ENCODE measurements at places on chromosomes 1 and 21.

- no peak for DNase-seq
Measured at GRCh38 chr1:85078903-85079302, 30.6 kb upstream of the MCOLN3 start.

DNA sequence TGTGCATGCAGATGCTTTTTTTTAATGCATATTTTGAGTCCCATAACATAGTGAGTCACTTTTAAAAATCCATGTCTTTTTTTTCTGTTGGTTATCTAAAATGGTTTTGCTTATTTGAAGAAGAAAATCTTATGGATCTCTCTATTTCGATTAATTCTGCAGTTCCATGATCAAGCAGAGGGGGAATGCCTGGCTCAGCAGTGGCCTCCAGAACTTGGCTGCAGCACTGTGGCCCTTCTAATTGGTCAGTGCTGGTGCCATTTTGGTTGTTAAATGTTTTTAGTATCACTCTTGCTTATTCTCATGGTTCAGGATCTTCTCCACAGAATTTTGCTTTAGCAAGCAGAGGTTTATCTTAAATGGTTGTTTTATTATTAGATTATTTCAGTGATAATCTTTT is 11.2 kb downstream of the EPHX4 start:
- DNase-seq: no peak

GRCh38 chr1:55645270-55645669 is 430.1 kb upstream of the USP24 start:
- DNase-seq: no peak

DNA sequence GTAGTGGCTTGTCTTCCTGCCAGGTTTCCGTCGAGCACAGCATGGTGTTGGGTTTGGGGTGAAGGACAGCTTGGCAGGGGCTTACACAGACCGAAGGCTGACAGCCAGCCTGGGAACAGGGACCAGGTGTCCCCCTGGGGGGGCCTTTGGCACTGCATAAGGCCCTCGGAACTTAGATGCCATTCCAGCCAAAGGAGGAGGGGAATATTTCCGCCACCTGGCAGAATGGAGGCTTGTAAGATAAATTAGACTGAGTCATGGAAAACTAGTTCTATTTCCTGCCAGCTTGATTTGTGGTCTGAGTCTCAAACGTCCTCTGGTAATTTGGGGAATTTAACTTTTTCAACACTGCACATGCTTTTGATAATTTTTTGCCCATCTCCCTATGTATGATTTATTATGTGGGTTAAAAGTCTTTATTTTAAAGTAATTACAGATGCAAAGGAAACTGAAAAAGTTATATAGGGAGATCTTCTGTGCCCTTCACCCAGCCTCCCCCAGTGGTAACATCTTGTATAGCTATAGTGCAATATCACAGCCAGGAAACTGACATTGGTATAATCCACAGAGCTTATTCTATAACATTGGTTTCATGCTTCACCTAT is 11.5 kb upstream of the TMEM51 start:
- DNase-seq: no peak

- no peak for DNase-seq
Measured at GRCh38 chr1:201208236-201208635, 17.6 kb downstream of the IGFN1 start.

GRCh38 chr1:228292609-228292911 is 84.7 kb downstream of the OBSCN start:
- no peak for DNase-seq

- DNase-seq: no peak
Measured at GRCh38 chr1:48560116-48560515, 88.1 kb upstream of the SPATA6 start.

- DNase-seq: no peak
Measured at GRCh38 chr1:178713259-178713658, 11.8 kb upstream of the RALGPS2 start.
